Urinary bladder (tissue), 4 donors: ENCODE measurements at places on chromosomes 7 and 10.

- DNase-seq, result no peak
These were observed 18.1 kb downstream of the GARS1 start for GRCh38 chr7:30612658-30613265.

- no peak for DNase-seq
These were observed 13.4 kb downstream of the NIPSNAP2 start for GRCh38 chr7:55977831-55978230.

GRCh38 chr10:79126351-79127080 lies 57.8 kb downstream of the ZMIZ1 start:
- DNase-seq, result no peak

DNA sequence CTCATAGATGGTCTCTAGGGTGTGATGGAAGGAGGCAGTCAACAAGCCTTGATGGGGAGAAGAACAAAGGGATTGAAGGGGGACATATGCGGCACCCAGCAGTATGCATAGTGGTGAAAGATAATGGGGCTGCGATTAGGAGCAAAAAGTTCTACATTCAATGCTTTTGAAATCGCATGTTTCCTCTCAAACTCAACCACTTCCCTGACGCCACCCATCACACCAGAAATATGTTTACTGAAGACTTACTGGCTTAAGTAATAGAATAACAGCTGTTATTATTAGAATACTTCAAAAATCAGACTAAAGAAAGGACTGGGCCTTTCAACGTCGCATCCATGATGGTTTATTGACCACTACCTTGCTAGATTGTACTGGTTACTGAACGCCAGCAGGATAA lies 31.5 kb downstream of the MKRN1 start:
- DNase-seq, result no peak

DNA sequence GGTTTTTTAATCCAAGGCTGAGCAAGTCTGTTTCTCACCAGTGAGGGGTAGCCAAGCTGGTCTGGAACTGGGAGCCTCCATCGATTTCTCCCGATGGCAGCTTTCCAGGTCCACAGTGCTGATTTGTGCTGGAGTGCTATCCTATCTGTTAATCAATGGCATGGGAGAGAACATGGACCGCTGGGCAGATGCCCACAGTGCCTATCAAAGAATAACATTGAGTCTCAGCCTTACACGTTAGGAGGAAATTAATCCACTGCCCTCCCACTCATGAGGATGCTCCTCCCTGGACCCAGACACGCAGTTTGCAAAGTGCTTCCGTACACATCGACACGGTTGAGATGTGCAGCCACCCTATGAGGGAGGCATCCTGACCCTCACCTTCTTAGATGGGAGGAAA lies 36.0 kb upstream of the CUX1 start:
- DNase-seq, result no peak

DNA sequence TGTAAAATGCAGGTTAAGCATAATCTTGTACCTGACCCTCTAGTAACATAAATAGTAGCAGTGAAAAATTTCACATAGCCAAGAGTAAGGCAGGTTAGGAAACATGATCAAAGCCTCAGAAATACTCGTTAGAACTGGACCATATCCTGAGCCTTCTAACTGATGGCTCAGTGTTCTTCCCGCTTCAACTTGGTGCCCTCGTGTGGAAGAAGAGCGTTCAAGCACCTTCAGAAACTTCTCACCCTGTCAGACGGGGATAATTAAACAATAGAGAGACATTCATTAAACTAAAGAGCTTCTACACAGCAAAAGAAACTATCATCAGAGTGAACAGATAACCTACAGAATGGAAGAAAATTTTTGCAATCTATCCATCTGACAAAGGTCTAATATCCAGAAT lies 124.5 kb downstream of the MYOF start:
- DNase-seq, result no peak

GRCh38 chr7:158024351-158024715 lies 563.3 kb downstream of the PTPRN2 start:
- no peak for DNase-seq

DNA sequence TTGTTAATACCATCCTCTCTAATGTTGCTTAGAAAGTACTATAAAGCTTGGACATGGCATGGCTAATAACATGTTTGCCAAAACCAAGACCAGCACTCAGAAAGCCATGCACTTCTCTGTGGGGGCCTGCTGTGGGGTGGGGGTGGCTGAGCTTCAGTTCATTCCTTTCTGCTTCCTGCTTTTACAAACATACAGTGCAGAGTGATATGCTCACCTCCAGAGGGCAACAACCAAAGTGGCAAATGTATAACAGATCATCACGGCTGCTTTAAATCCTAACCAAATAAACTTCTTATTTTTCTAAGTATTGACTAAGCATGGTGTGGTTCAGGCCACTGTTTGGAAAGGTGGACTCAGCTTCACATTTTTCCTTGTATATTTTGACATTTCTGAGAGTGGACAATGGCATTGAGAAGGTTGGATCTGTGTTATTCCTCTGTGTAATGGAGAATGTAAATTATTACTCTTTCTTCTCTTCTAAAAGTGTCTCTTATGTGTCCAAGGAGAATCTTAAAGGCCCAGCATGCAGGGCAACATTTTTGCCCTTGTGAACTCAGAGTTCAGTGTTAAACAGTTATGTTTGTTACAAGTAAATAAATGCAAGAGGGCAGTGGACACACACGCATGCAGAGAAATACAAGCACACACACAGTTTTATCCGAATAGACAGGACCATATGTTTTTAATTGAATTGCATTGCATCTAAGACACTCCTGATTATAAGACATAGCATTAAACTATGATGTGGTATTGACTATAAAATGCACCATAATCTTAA lies 186.1 kb downstream of the HERPUD2 start:
- no peak for DNase-seq

DNA sequence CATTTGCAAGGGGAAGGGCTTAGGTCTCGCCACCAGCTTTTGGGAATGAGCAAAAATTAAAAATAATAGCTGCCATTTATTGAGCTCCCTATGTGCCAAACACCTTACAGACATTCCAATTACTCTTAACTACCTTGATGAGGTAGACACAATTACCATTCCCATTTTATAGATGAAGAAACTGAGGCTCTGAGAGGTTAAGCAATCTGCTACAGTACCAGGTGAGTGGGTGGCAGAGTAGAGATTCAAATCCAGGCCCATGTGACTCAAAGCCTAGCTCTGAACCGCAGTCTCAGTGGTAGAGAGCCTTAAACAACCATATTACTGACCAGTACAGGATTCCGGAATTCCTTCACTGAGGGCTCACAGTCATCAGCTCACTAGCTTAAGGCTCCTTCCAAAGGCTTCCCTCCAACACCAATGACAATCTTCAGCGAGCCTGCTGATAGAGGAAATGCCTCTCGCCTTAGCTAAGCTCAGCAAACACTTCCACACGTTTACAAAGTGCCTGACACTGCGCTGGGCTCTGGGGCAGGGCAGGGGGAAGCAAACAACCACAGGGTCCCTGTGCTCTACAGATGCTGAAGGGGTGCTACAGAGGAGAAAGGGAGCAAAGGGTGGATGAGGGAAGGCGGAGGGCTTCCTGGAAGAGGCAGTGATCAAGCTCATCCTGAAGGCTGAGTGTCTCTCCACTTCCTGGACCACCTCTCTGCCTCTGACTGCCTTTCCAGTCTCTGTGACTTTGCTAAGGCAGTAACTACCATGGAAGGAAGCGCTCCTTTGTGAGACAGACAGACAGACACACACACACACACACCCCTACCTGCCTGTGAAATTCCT lies 7.4 kb downstream of the LRRC20 start:
- no peak for DNase-seq

DNA sequence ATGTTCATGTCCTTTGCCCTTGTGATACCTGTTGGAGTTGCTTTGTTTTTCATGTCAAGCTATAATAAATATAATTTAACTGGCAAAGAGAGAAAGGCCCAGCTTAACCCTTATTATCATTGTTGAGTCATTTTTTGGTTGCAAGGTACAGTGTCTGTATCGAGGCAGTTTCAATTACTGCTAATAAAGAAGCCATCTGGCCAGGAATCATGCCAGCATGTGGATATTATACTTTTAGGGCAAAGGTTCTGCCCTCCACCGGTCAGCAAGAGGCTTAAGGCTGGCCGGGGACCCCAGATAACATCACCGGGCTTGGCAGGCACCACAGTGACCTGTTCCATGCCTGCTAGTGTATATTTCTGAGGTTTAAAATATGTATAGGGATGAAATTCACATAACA lies 9.0 kb upstream of the CYP3A4 start:
- no peak for DNase-seq

- DNase-seq, result no peak
These were observed 41.7 kb upstream of the DUSP5 start for GRCh38 chr10:110456046-110456445.

DNA sequence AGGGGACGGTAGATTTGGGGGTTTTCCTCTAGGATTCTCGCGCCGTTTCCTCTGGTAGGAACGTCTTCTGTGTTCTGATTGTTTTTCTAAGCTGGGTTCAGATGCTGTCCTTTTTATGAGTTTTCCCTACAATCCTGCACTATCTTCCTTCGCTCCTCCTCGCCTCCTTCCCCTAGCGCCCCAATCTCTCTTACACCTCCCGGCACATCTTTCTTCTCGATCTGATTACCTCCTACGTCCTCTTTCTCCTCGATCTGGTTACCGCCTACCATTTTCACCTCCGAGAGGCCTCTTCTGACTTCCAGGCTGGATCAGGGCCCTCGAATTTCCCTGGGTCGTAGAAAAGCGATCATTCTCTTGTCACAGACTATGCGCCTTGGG lies 413 bp downstream of the BUD31 start:
- DNase-seq, result no peak

GRCh38 chr7:30831227-30831626 lies 60.0 kb downstream of the MINDY4 start:
- no peak for DNase-seq

DNA sequence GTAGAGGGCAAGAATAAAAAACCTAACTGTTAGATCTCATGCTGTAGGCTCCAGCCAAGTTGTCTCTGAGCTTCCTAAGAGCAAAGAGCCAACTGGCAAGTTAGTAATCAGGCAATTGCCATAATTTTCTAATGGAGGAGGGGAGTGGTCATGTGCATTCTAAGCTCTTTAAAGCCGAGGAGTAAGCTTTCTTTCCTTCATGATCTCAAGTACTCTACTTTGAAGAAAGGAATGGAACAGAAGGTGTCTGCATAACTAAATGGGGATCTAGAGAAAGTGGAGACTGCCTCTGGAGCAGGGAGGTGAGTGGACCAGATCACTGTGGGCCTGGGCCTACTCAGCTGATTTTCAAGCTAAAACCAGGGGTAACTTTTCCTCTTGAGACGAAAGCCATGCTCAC lies 37.7 kb upstream of the TOMM7 start:
- DNase-seq, result no peak

GRCh38 chr10:121063744-121064143 lies 212.6 kb downstream of the WDR11 start:
- DNase-seq, result no peak

- DNase-seq, result no peak
These were observed 1.1 kb downstream of the DENND2A start for GRCh38 chr7:140639366-140640053.

DNA sequence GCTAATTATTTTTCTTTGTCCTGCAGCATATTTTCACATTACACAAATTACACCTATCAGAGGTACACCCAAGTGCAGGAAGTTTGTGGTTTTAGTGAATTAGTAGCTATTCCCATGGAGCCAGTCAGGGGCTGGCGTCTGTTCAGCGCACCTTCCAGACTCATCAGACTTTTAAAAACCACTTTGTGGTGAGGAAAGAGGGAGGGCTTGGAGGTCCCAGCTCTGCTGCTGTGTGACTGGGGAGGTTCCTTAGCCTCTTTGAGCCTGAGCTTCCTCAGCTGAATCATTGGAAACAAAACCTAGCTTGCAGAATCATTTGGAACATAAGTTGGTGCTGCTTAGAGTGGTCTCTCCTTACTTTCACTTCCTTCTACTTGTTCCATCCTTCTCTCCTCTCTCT lies 175.4 kb downstream of the SORCS3 start:
- DNase-seq, result no peak

- no peak for DNase-seq
These were observed 19.2 kb upstream of the TNRC18 start for GRCh38 chr7:5442757-5443305.

DNA sequence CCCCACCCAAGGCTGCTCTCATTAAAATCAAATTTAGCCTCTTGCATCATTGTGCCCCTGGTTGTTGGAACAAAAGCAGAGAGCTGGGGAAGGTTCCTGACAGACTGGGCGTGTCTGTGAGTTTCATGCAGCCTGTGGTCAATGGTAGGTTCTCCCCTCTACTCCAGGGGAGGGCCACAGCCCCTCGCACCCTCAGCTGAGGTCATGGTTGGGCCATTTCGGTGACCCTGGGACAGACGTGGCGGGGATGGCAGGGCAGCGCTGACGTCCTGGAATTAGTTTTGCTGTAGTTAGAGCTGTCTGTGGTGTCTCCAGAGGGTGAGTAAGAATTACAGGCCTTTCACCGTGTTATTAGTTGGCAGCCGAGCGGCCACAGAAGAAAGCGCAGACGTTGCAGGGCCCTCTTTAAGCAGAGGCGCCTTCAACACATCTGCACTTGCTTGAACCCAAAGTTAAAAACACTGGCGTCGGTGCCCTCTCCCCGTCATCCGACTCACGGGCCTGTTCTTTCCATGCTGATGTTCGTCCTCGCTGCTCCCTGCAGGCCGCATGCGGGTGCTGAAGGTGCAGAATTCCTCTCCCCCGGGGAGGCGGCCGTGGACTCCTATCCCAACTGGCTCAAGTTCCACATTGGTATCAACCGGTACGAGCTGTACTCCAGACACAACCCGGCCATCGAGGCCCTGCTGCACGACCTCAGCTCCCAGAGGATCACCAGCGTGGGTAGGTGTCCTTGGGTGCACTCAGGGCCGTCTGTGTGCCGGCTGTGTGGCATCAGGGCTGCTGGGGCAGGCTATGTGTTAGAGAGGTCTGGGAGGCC lies 2.8 kb downstream of the FAM20C start:
- DNase-seq, result no peak

DNA sequence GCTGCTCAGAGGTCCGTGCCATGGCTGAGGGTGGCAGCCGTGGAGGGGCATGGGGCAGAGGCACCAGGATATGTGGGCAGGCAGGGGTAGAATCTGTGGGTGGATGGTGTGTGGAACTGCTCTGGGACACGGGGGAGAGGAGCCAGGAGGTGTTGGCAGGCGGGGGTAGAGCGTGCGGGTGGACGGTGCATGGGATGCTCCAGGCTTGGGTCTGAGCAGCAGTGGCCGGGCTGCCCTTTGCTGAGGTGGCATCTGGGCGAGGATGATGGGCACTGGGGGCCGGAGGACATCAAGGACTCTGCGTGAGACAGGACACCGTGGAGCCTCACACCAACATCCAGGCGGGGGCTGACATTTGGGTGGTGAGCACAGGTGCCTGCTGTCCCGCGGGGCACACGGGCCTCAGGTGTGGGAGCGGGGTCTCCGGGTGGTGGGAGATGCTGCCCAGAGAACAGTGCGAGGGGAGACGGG lies 46.2 kb downstream of the JAKMIP3 start:
- DNase-seq, result no peak

- no peak for DNase-seq
These were observed 58.6 kb upstream of the CNTNAP2 start for GRCh38 chr7:146057958-146058357.

GRCh38 chr10:55404094-55404493 lies 603.1 kb upstream of the PCDH15 start:
- DNase-seq, result no peak
